ENCODE measurements at places on chromosomes 2 and 18.

GRCh38 chr2:57461624-57462023 lies 585.0 kb upstream of the VRK2 start:
- no peak for DNase-seq

GRCh38 chr2:111105926-111106325 lies 14.8 kb upstream of the BCL2L11 start:
- no peak for DNase-seq

DNA sequence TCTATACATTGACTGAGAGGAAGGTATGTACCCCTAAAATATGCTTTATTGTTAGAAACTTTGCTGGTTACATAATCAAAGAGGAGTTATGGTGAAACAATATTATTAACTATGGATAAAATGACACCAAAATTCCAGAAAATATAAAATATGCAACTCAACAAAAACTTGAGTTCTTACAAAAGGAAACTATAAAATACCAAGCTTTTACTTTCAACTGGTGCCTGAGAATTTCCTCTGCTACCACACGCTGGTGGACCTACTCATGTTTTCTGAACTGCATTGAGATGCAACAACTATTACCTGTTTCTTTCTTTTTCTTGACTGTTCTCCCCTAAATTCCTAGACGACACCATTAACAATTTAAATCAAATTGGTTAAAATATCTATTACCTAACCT lies 8.2 kb upstream of the NFE2L2 start:
- DNase-seq: no peak

DNA sequence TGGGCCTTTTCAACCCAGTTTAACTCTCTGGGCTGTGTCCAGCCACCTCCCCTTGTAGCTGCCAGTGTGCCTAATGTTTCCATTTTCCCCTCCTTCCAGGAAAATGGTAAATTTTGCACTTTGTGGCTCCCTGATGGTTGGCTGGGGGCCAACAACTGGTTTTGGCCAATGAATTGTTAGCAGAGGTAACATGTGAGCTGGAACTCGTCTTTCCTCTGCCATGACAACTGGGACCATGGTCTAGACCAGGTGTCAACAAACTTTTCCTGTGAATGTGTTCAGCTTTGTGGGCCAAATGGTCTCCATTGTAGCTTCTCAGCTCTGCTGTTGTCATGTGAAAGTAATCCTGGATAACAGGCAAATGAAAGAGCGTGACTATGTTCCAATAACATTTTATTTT lies 87.2 kb downstream of the DDX1 start:
- DNase-seq: no peak

GRCh38 chr2:70558195-70558808 lies 4.7 kb upstream of the TGFA start:
- DNase-seq: no peak

- DNase-seq: no peak
Observed at GRCh38 chr2:236688563-236689392, 119.2 kb downstream of the ACKR3 start.

DNA sequence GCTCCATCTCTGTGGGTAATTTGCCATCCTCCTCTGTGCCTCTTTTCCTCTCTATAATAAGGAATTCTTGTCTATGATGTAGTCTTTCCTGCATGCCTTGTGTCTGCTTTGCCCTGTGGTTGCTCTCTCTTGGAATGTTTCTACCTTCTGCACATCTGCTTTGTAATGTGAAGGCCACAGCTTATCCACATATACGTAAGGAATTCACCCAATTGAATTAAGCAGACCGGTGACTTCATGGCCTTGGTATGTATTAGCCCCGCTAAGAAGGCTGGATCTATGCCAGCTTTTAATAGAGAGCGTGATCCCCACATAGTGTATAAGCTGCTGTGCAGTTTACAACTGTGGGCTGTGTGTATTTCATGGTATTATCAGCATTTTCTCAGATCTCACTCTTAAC lies 274.7 kb downstream of the RNF144A start:
- DNase-seq: no peak

GRCh38 chr2:55954306-55955035 lies 30.9 kb upstream of the EFEMP1 start:
- no peak for DNase-seq

GRCh38 chr18:37160038-37160820 lies 331.3 kb downstream of the KIAA1328 start:
- no peak for DNase-seq

DNA sequence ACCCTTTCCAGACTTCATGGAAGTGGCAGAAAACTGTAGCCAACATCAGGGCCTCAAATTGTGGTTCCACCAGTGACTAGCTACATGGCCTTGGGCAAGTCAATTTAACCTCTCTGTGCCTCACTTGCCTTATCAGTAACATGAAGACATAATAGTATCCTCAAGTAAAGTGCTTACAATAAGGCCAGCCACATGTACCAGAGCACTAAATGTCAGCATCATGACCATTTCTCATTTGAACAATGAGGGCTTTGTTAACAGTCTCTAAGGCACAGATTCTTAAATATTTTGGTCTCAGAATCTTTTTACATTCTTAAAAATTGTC lies 5.8 kb upstream of the KCMF1 start:
- no peak for DNase-seq

DNA sequence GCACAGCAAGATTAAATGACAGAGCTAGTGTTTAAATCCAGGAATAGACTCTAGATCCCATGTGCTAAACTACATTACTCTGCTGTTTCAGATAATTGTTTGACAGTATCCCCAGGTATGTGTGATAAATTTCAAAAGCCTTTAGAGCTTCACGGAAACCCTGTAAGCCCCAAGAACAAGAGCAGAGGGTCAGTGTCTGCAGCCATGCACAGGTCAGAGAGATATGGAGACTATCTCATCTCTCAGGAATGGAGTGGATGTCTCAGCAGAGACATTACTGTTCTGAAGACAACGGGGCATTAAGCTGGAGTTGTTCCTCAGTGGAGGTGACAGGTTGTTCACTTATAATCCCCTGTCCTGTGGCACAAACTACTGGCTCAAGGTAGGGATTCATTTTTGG lies 139.1 kb upstream of the FOSL2 start:
- DNase-seq: no peak

- DNase-seq: no peak
Observed at GRCh38 chr2:24466871-24467870, 23.9 kb upstream of the NCOA1 start.

- DNase-seq: no peak
Observed at GRCh38 chr2:118239284-118239683, 151.0 kb downstream of the INSIG2 start.

DNA sequence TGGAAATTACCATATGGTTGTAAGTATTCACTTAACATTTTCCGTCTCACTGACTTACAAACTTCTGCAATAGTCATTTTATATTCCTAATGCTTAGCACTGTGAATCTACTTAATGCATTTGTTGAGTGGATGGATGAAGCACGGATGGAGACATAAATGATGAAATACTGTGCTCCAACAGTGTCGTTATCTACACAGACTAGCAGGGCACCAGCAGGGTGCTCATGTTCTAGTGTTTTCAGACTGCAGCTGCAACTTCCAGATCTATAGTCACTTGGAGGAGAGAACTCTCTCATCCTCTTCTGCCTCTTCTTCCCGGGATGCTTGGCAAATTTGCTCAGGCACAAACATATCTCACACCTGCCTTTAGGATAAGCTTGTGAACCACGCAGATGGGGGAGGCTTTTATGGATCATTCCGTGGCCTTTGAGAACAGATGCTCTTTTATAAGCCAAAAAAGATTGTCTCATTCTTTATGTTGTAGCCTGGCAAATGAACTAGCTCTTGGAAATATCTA lies 797.7 kb downstream of the MBD2 start:
- DNase-seq: no peak

DNA sequence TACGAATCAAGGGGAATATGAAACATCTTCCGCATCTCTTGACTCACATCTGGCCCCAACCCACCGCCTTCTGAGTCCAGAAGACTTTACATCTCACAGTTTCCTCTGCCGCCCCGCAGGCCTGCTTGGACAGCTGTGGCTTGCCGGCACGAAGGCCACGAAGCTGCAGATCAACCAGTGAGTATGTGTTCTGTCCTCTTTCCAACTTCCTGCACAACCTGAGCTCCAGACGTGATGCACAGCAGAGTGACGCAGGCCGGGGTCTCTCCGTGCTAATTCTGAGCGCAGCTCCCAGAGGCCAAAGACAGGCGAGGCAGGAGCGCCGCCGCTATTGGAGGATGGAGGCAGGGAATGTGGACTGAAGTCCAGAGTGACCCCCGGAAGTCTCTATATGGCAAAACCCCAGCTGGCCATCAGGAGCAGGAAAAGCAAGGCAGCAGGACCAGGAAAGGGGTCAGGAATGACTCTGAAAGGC lies 93.5 kb downstream of the ZCCHC2 start:
- DNase-seq: no peak

DNA sequence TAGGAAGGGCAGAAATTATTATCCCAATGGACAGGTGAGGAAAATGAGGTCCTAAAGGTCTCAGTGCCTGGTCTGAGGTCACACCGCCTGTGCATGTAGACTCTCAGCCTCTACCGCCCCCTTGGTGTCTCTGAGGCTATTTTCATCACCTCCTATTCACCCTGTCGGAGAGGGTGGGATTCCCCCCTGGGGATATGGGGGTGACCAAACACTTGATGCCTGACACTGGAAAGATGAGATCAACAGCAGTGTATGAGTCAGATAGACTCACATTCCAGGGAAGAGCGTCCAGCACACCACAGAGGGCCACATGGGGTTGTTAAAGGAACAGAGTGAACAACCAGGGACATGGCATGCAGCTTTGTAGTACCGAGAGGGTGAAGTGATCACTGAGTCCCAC lies 199.7 kb downstream of the SMAD2 start:
- DNase-seq: no peak

GRCh38 chr2:95021023-95021416 lies 4.5 kb upstream of the MAL start:
- no peak for DNase-seq

DNA sequence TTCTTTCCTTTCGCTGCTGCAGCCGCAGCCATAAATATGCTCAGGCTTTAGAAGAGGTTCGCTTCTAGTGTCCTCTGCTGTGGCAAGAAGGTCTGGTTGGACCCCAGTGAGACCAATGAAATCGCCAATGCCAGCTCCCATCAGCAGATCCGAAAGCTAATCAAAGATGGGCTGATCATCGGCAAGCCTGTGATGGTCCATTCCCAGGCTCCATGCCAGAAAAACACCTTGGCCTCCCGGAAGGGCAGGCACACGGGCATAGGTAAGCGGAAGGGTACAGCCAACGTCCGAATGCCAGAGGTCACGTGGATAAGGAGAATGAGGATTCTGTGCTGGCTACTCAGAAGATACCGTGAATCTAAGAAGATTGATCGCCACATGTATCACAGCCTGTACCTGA lies 2.6 kb upstream of the CATIP start:
- DNase-seq: no peak

- no peak for DNase-seq
Observed at GRCh38 chr2:222526480-222527277, 102.3 kb downstream of the SGPP2 start.

DNA sequence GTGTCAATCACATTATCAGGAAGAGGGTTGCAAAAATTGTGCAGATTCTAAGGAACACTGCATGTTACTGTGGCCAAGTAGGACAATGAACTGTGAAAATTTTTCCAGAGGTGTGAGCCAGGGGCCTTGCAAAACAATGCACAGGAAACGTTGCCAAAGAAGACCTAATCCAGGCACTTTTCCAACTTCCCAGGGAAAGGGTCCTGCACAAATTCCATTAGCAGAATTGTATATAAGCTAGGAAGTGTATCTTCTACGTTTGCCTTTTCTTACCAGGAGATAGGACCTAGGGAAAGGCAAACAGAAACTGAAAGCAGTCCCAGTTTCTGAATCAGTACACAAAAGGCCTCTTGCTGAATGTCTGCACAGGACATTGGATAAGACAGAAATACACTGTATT lies 1888.3 kb upstream of the CELF4 start:
- no peak for DNase-seq

DNA sequence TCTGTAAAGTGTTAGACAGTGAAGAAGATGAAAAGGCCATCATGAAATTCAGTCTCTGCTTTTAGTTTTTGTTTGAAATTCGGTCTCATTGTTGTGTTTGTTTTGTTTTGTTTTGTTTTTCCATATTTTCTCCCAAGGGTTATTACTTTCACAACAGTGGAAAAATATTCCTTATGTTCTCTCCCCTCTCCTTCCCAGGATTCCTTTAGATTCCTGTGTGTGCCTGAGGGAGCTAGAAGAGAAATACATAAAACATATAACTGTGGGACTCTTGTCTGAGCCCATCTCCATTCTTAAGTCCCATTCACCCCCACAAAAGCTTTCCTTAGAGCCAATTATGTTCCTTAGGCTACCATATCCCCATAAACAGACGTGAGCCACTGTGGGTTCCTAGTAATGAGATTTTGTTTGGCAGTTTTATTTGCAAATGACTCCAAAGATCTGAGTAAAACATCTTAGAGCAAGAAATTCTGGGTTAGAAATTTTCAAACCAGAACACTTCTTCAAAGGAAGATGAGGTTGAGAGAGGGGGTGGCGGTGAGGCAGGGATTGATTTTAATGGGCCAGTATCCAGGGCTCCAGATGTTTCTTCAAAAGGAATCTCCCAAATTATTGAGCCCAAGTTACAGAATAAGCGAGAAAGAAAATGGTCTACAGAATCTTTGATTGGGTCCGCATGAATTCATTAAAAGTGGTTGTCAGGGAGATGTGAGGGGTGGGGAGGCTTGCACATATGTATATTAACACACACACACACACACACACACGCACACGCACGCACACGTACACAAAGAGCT lies 157.8 kb upstream of the TNP1 start:
- no peak for DNase-seq

- no peak for DNase-seq
Observed at GRCh38 chr2:235966396-235966795, 201.8 kb downstream of the GBX2 start.

GRCh38 chr2:30348825-30349224 lies 98.2 kb upstream of the LCLAT1 start:
- DNase-seq: no peak

- DNase-seq: no peak
Observed at GRCh38 chr2:223669453-223670225, 67.5 kb upstream of the SCG2 start.

- no peak for DNase-seq
Observed at GRCh38 chr18:7666195-7666776, 99.2 kb downstream of the PTPRM start.

GRCh38 chr18:13261661-13262357 lies 43.2 kb downstream of the LDLRAD4 start:
- no peak for DNase-seq

- DNase-seq: no peak
Observed at GRCh38 chr2:201837824-201838431, 31.6 kb downstream of the CDK15 start.

- DNase-seq: no peak
Observed at GRCh38 chr2:121748202-121748601, 7.2 kb upstream of the TSN start.

GRCh38 chr2:85015653-85016360 lies 44.8 kb downstream of the KCMF1 start:
- DNase-seq: no peak
